ENCODE measurements at places on chromosomes 1 and 21.

DNA sequence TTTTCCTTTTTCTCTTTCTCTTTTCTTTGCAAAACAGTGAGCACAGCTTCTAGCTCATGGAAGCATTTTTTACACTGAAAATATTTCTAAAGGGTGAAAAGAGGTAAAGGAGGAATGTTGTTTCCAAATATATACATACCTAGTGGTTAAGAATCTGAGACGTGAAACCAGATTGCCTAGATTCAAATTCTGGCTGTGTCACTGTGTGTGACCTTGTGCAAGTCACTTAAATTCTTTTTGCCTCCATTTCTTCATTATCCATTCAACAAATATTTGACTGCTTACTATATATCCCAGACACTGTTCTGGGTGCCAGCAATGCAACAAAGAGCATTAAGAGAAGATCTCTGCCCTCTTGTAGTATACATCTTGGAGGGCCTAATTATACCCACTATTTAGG, 53.3 kb downstream of the ZFYVE9 start:
- no peak for DNase-seq

- DNase-seq, result no peak
These were observed 7.5 kb upstream of the PLCH2 start for GRCh38 chr1:2468540-2468939.

GRCh38 chr1:157844089-157844830, 2.7 kb upstream of the CD5L start:
- no peak for DNase-seq

GRCh38 chr1:195898373-195898772, 709.9 kb downstream of the KCNT2 start:
- DNase-seq, result no peak

DNA sequence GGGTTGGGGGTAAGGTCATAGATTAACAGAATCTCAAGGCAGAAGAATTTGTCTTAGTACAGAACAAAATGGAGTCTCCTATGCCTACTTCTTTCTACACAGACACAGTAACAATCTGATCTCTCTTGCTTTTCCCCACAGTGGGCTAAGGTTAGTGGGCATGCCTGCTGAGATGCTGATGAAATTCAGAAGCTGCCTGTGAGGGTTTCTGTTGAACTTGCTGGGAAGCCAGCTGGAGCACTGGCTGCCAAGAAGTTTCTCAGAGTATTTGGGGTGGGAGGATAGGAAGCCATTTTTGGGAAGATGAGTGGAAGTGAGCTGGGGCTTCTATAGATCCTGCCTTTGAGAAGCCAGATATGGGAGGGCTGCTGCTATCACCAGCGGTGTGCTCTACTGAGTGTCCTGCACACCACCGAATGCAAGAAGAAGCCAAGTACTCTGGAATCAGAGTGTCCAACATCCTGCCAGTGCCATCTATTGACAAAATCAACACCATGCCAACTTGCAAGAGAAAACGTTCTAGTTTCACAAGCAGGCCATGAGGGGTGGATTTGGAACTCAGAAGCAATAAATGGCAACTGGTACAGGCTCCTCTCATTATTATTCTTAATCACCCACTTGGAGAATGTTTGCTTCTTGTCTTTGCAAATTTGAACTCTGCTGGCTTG, 102.7 kb downstream of the PTPRU start:
- DNase-seq, result no peak

DNA sequence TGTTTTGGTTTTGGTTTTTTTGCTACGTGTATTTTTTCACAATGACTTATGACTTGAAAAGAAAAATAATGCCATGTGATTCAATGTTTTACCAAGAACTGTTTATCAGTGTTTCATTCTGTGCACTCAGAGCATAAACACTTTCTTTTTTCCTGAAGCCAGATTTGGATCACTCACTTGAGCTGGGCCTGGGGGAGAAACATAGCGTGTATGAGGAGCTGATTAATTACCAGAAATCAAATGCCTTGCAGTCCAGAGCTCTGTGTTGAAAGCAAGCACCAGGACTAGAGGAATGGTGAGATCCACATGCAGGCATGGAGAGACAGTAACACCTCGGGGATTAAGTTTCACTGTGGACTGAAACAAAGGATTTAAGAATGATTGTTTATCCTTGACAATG, 642.1 kb upstream of the ADGRL2 start:
- DNase-seq, result no peak

GRCh38 chr1:167543199-167543990, 10.2 kb downstream of the CREG1 start:
- DNase-seq, result no peak

- DNase-seq, result no peak
These were observed 1.8 kb upstream of the WNT3A start for GRCh38 chr1:228004856-228005462.

DNA sequence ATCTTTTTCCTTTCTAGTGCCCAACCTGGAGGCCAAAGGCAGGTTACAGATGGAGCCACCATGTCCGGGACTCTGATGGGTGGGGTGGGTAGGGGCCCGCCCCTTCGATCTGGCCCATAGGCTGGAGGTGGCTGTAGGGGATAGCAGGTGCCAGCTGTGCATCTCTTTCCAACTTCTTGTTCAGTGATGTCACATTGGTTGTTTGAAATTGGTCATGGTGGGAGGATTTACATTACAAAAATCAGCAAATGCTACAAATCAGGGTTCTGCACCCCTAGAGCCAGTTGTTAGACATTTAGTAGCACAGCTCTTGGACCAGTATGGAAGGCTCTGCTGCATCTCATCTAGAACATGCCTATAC, 22.4 kb upstream of the POU3F1 start:
- no peak for DNase-seq

DNA sequence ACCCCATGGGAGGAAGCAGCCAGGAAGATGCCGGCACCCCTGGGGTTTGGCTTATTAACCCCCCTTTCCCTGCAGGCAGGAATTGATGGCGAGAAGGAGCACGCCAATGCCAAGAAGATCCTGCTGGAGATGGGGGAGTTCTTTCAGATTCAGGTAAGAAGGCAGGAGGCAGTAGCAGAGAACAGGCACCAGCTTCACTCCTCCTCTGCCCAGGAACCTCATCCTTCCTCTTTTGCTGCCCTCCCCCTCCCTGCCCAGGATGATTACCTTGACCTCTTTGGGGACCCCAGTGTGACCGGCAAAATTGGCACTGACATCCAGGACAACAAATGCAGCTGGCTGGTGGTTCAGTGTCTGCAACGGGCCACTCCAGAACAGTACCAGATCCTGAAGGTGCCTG, 1.2 kb upstream of the RUSC1 start:
- no peak for DNase-seq

GRCh38 chr1:4048076-4048475, 148.0 kb upstream of the C1orf174 start:
- no peak for DNase-seq

GRCh38 chr1:3244927-3245315, 175.9 kb downstream of the PRDM16 start:
- DNase-seq, result no peak

- DNase-seq, result no peak
These were observed 31.3 kb downstream of the SLC30A1 start for GRCh38 chr1:211547710-211548109.

DNA sequence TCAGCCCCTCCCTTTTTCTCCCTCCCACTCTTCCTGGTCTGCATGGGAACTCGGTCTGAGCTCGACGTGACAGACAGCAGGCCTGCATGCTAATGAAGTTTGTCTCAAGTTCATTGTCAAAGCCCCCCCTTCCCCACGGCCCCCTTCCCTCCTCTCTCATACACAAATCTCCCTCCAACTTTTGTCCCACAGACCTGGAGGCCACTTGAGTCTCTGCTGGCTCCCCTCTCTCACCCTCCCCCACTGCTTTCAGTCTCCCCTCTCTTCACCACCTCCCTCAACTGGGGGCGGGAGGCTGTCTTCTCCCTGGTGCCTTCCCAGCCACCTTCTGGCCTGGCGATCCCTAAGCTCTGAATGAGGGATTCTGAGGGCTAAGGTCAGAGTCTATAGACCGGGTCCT, 61.3 kb downstream of the RHBG start:
- DNase-seq, result no peak

DNA sequence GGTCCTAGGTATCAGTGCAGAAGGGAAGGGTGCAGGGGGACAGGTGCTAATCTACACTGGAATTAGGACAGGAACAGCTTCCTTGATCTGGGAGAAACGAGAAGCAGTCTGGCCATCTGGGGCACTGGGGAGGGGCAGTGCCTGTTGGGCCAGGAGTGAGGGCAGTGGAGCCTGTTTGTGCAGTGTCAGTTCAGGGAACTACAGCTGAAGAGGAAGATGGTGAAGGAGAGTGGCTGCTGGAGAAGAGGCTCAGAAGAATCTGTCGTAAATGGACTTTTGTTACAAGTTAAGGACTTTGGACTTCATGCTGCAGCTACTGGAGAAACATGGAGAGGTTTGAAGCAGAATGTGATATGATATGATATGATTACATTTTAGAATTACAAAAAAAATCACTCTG, 3.2 kb upstream of the TNFSF4 start:
- DNase-seq, result no peak

GRCh38 chr1:47914952-47915676, 82.1 kb downstream of the TRABD2B start:
- DNase-seq, result no peak

DNA sequence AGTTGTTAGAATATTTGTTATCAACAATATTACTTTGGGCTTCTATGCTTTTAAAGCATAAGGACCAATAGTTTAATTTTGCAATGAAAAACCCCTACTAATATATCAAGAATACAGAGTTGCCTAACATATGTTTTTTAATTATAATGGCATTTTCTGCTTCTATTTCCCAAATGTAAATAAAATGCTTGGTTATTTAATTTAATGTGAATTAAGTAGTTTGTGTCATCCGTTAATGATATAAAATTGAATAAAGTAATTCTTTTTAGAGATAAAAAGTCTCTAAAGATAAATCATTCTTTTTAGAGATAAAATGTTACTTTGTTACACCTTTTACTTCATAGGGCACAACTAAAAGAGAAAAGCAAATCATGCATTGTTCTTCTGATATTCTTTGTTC, 583.7 kb upstream of the ADGRL2 start:
- DNase-seq, result no peak

GRCh38 chr1:222844411-222844779, 29.6 kb downstream of the DISP1 start:
- DNase-seq, result no peak

- no peak for DNase-seq
These were observed 7.8 kb downstream of the PSMB2 start for GRCh38 chr1:35633547-35633946.

GRCh38 chr1:209106861-209107260, 476.7 kb upstream of the CAMK1G start:
- no peak for DNase-seq

GRCh38 chr1:36151845-36152203, 2.5 kb upstream of the TRAPPC3 start:
- no peak for DNase-seq

DNA sequence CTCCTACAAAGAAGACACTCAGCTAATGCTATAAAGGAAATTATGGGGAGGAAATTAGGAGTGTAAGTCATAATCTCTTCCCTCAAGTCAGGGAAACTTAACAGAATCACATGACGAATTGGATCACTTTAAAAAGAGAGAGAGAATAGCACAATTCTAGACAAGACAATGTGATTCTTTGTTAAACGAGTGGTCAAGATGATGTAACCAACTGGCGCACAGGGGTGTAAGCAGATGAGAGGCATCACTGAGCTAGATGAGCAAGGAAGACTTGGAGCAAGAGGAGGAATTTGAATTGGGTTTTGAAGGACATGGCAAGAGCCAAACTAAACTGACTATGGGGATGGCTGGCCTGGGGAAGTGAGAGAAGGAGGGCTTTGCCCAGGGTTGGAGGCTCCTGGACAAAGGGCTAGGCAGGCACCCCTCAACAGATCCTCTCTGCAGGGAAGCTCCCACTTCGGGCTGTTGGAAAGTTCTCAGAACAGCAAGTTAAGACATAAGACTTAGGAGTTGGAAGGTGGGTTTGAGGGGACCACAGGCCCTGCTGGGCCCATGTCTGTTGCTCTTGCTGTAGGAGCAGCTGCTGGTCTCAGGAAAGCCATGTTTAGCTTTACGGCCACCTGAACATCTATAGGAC, 123.9 kb upstream of the GRIK3 start:
- DNase-seq, result no peak

- DNase-seq, result no peak
These were observed 37.1 kb downstream of the SSX2IP start for GRCh38 chr1:84653130-84653677.

GRCh38 chr1:238611406-238611805, 720.7 kb upstream of the ZP4 start:
- DNase-seq, result no peak

DNA sequence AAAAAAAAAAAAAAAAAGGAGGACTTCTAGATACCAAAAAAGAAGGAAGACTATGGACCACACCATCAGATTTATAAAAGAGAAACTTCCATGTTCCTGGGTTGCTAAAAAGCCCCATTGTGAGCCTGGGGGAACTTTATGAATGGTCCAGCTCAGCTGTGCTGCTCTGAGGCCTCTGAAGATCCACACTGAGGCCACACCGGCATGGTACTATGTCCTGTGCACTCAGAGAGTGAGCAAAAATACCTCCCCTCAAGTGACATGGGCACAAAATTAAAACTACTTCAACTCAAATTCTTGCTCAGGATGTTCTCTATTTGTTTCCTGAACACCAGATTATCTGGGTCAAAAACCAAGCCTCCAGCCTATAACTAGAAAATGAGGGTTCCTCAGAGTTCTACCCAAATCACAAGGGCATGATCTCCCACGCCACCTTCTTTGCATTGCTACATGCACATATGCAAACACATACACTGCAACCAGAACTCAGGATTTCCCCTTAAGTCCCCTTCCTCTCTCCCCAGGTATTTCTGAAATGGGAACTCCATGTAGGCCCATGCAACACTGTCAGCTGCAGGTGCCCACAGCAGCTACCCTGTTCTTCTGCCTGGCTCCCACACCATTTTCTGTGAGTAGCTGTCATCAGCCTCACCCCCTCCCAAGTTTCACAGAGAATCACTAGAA, 94.4 kb downstream of the SH3GLB1 start:
- DNase-seq, result no peak

DNA sequence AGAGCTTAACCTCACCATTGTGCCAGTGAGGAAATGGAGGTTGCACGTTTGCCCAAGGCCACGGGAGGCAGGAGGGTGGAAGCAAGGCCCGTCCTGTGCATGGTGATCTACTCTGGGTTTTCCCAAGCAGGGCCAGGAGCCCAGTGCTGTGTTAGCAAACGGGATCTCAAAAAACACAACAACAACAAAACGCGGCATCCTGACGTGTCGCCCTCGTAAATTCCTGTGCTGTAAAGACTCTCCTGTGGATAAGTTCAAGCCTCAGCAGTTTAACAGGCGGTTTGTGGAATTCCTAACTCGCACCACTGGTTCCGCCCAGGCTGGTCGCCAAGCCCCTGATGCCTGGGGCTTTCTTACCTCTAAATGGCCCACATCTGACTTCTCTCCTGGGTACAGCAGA, 39.1 kb downstream of the TFF3 start:
- no peak for DNase-seq

GRCh38 chr1:17561561-17561985, 22.1 kb downstream of the ARHGEF10L start:
- DNase-seq, result no peak

- DNase-seq, result no peak
These were observed 2.0 kb downstream of the CHI3L1 start for GRCh38 chr1:203184467-203184866.
